ENCODE measurements at places on chromosomes 11 and 22.

DNA sequence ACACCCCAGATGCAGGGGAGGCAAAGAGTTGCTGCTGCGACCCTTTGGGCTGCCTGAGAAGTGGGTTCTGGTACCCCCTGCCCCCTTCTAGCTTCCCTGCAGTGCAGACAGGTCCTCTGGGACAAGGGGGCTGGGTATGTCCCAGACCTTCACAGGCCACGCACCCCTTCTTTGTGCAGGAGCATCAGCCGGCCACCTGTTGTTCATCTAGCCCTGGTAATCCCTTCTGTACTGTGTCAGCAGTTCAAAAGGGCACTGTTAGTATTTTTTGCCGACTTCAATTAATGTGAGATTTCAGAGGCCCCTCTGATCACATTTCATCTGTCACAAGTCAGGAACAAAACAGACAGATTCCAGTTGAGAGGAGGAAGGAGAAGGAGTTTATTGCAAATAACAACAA, 49.9 kb downstream of the ALX4 start:
- DNase-seq, result no peak

GRCh38 chr11:129143335-129143734, 48.8 kb downstream of the ARHGAP32 start:
- peak; percentile 93 for DNase-seq

- DNase-seq, result no peak
Measured at GRCh38 chr11:67628710-67629385, 889 bp downstream of the NUDT8 start.

DNA sequence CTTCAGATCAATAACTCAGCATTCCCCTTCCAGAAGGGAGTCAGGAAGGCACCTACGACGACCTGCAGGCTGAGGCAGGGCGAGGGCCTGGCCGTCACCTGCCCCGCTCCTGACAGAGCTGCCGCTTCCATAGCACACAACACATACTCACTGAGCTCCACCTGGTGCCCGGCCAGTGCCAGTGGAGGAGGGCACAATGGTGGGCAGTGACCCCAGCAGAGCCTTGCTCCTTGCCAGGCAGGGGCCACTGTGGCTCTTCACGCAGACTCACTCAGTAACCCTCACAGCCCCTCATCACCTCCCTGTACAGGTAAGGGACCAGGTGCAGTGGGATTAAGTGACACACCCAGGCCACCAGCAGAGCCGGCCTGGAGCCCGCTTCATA, 24.6 kb downstream of the LRFN4 start:
- DNase-seq, result no peak

DNA sequence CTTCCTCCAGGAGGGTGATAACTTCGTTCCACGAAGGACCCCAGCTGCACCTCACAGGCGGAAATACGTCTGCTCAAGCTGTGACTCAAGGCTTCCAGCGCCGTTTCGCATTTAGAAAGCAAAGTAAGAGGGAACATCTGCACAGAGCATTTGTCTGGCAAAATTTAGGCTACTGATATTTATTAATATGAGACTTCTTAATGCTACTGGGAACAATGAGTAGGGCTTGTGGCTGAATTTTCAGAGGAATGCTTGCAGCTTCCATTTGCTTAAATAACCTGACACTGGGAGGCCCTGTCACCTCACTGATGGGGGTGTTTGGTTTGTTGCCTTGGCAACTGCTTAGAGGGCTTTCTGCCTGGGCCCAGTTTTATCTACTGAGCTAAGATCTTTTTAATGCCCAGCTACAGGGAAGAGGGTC, 14.7 kb upstream of the ST14 start:
- DNase-seq, result no peak

DNA sequence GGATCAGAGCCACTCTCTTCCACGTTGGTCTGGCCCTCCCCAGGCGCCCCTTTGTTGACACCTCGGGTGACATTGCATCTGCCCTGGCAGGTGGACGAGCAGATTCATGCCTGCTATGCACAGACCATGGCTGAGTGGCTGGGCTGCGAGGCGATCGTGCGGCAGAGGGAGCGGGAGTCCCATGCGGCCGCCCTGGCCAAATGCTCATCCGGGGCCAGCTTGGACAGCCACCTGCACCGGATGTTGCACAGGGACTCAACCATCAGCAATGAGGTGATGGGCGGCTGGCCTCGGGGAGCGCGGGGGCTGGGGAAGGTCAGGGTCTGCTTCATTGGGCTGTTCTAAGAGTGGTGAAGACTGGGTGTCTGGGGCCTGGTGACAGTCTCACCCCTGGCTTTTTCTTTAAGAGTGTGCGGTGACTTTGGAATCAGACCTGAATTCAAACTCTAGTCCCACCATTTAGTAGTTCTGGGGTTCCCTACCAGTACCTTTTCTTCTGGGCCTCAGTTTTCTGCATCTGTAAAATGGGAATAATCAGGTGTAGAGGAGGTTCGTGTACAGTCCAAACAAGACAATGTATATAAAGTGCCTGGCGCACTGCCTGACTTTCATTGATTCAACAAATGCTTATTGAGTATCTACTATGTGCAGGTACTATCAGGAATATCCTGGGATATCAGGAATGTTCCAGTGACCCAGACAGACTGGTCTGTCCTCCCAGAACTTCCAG, 53.0 kb downstream of the LHFPL7 start:
- DNase-seq, result no peak

DNA sequence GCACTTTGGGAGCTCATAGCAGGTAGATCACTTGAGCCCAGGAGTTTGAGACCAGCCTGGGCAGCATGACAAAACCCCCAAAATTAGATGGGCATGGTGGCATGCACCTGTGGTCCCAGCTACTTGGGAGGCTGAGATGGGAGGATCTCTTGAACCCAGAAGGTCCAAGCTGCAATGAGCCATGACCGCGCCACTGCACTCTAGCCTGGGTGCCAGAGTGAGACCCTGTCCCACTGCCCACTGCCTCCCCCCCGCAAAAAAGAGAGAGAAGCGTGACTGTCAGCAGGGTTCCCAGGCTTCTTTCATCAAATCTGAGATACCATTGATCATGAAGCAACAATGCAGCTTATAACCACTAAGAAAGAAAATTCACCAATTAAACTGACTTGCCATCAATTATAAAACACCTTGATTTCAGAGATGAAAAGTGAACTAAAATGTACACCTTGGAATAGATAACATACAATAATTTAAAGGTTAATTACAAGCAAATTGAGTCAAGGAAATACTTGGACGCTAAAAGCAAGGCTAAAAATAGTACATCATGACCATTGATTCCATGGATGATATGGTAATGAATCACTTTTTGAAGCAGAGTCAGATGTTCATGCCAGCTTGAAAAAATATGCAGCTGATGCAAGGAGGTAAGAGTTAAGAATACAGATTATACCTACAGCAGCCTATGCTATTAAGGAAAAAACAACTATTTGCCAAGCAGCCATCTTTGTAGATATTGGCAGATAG, 90.8 kb upstream of the ALKBH3 start:
- peak; percentile 64 for DNase-seq

- peak; percentile 35 for DNase-seq
Measured at GRCh38 chr11:64742889-64743590, 902 bp downstream of the RASGRP2 start.

- DNase-seq, result no peak
Measured at GRCh38 chr11:76644591-76644990, 26.0 kb downstream of the LRRC32 start.

GRCh38 chr11:71331631-71332030, 79.3 kb upstream of the SHANK2 start:
- DNase-seq, result no peak

DNA sequence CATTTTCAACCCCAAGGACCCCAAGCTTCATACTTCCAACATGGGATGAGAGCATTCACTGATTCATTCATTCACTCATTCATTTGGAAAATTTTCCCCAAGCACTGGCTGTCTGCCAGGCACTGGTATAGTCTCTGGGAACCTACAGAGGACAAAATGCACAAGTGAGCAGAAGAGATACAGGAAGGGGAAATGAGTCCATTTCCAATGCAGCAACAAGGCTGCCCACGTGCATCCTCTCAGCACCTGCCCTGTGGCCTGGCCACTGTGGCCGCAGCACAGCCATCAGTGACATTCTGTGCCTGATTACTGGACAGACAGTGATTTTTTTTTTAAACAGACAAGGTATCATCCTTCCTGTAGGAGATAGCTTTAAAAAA, 96.0 kb upstream of the PITPNB start:
- no peak for DNase-seq

DNA sequence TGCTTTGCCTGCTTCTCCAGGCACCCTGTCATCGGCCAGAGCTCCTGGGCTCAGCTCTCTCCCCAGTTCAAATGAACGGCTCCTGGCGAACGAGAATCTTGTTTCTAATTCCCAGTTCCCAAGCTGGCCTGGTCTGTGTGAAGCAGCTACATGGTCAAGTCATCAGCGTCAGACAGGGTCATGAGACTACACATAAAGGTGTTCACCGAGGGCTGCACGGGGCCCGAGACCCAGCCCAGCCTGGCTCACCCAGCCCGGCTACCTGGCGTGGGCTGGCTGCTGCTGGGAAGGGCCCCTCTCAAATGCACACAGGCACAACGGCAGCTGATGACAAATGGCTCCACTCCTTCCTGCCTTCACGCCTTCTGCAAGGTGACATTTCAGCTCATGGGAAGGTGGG, 14.6 kb upstream of the CELSR1 start:
- DNase-seq, result no peak

DNA sequence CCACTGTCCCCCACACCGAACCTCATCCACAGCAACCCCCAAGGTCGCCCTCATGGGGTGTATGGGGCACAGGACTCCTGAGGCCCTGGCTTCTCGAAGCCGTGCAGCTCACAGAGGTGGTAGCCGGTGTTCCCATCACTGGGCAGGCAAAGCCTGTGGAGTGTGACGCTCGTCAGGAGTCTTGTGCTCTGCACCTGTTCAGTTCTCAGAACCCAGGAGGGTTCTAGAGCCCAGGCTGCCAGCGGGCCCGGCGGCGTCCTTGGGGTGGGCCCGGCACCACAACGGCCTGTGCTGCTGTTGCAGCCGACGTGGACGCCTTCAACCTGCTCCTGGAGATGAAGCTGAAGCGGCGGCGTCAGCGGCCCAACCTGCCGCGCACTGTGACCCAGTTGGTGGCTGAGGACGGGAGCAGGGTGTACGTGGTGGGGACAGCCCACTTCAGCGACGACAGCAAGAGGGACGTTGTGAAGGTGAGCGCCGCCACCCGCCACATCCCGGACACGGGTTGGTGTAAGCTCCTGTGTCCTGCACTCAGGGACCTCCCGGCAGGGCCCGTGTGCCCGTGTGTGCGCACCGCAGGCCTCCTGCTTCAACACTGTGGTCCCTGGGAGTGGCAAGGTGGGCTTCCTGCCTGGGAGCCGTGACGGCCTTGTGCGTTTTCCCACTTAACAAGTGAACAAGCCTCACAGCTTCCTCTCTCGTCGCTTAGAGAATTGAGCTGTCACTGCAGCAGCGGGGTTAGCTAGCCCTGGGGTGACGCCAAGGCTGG, 6.6 kb upstream of the SELENOO start:
- no peak for DNase-seq

GRCh38 chr11:47466201-47466600, 17.3 kb upstream of the RAPSN start:
- no peak for DNase-seq

DNA sequence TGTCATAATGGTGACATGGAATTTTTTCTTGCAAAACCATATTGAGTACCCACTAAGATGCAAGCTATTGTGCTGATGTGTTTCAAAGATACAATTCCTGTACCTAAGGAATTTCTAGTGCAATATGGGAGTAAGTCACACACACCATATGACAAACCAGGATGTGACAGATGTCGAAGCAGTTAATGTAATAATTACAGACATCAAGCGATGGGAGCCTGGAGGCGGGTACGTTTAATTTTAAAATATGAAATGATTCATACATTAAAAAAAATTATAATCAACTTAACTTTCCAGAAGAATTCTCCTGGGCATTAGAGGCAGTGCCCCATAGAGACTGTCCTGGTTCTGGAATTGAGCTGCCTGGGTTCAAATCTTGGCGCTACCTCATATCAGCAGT, 6.0 kb downstream of the SYCE3 start:
- no peak for DNase-seq

DNA sequence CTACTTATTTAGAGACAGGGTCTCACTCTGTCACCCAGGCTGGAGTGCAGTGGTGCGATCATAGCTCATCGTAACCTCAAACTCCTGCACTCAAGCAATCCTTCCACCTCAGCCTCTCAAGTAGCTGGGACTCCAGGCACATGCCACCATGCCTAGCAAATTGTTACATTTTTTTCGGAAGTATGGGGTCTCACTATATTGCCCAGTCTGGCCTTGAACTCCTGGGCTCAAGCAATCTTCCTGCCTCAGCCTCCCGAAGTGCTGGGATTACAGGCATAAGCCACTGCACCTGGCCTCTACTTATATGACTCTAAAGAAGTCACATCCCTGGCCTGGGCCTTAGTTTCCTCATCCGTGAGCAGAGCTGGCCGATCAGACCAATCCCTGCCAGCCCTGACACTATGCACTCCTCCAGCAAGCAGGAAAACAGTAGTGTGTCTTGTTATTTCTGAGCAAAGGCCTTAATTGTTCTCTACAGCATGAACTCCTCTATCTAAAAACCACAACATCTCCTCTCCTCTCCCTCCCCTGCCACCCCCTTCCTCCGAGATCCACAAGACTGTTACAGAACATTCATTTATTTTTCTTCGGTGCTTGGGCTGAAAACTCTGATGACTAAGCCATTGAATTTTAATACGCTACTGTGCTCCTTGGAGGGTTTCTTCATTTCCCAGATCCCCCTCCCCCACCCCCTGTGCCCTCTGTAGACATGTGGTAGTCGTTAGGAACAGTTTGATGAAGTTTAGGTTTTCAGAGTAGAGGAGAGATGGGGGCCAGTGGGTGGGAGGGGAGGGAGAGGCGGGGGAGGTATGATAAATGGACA, 91.5 kb downstream of the ABTB2 start:
- peak; percentile 92 for DNase-seq

DNA sequence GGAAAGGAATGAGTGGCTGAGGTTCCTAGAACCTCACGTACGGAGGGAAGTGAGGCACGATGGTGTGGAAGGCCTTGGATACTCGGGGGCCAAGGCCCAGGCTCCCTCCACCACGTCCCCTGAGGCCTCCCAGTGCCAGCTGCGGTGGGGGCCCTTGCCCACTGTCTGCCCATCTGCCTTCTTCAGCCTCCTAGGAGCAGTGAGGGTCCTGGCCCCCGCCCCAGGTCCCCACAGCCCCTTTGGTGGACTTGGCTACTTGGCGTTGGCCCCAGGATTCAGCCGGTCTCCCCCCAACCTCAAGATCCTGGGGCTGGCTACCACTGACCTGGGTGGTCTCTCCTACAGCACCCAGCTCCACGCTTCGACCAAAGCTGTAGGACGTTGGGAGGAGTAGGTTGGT, 373.6 kb downstream of the TBC1D22A start:
- DNase-seq, result no peak

- no peak for DNase-seq
Measured at GRCh38 chr22:39851606-39852315, 41.8 kb downstream of the ENTHD1 start.

- DNase-seq, result no peak
Measured at GRCh38 chr22:43235445-43236409, 48.8 kb upstream of the TTLL12 start.

DNA sequence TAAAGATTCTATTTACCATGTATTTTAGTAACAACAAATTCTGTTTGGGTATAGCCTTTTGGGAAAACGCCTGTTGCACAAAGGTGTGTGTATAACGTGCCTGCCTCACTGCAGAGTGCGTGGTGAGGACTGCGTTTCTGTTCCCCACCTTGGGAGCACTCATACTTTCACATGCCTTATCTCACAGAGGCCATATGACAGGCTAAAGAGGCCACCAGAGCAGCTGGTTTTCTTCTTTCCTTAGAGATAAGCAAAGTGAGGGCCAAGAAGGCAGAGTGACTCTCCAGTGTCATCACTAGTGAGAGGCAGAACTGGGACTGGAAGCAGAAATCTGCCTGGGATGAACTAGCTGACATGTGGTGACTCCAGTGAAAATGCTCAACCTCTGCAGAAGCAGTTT, 369.2 kb upstream of the NARS2 start:
- no peak for DNase-seq

GRCh38 chr11:1302461-1303125, 6.8 kb downstream of the TOLLIP start:
- DNase-seq, result no peak

All from A172 (cell line).